ENCODE measurements at places on chromosomes 12 and 14.

DNA sequence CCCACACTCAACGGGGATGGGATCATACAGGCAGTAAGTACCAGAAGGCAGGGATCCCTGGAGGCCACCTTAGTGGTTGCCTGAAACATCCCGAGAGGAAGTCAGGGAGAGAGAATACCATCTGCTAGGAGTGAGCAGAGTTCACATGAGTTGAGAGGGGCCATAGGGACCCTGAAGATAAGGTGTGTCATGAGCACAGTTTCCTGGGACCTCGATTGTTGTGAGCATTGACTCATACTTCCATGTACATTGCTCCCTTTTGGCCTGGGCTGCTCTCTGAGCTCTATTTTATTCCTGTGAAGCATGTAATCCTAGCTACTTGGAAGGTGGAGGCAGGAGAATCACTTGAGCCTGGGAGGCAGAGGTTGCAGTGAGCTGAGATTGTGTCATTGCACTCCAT is 120.5 kb downstream of the TBC1D30 start:
- no peak for DNase-seq

GRCh38 chr12:123075646-123076171 is 75.2 kb downstream of the PITPNM2 start:
- no peak for DNase-seq

GRCh38 chr12:72270961-72271360 is 1.2 kb upstream of the TRHDE start:
- no peak for DNase-seq

DNA sequence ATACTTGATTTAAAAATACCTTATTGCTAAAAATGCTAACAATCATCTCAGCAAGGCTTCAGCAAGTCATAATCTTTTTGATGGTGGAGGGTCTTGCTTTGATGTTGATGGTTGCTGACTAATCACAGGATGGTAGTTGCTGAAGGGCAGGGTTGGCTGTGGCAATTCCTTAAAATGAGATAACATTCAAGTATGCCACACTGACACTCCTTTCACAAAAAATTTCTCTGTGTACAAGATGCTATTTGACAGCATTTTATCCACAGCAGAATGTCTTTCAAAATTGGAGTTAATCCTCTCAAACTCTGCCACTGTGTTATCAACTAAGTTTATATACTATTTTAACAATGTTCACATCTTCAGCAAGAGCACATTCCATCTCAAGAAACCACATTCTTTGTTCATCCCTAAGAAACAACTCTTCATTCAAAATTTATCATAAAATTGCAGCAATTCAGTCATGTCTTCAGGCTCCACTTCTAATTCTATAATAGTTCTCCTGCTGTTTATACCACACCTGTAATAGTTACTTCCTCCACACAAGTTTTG is 16.1 kb downstream of the SCAF11 start:
- DNase-seq, result no peak

GRCh38 chr12:29662734-29663323 is 120.9 kb downstream of the TMTC1 start:
- no peak for DNase-seq

- no peak for DNase-seq
These were observed 4.2 kb upstream of the SLC8A3 start for GRCh38 chr14:70192915-70193314.

DNA sequence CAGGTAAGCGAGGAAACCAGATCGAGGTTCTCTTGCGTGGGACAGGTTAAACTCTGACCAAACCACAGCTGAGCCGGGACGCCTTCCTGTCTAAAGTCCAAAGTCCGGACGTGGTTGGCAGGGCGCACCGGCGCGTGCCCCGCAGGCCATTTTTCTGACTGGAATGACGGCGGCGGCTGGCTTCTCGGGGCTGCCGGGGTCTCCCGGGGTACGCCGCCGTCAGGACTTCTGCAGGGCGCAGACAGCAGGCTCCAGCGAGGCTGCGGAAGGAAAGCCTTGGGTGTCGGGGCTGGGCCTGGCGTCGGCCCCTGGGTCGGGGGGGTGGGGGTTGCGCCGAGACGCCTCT is 32.8 kb downstream of the MIA2 start:
- DNase-seq, result no peak

DNA sequence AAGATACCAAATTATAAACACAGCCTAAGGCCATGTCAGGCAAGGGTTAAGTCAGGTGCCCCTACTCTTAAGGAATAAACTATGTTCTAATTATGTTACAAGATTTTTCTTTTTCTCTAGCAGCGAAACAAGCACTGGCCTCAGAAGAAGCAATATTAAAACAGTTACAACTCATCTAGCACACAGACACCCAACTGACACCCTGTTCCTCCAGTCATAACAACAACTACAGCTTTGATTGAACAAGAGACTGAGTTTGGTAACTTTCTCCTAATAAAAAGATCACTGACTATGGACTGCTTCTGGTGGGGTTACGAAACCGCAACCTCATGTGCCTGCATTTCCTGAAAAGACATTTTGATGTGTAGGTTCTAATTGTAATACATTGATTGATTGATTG is 3.3 kb upstream of the DAO start:
- no peak for DNase-seq

DNA sequence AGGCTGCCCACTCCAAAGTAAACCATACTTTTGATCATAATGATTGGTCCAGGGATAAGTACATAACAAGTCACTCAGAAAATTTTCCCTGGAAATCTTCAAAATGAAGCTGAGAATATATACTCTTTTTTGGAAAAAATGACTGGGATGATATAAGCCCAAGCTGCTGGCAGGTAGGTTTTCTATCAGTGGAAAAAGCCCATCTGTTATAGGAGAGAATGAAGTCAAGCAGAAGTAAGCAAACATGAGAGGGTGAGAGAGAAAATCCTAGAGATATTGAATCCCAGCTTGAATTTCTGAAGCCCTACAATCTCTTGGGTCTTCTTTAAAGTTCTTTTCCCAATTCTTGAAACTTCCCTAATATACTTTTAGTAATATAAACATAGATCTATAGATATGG is 37.3 kb upstream of the ZDHHC17 start:
- DNase-seq, result no peak

DNA sequence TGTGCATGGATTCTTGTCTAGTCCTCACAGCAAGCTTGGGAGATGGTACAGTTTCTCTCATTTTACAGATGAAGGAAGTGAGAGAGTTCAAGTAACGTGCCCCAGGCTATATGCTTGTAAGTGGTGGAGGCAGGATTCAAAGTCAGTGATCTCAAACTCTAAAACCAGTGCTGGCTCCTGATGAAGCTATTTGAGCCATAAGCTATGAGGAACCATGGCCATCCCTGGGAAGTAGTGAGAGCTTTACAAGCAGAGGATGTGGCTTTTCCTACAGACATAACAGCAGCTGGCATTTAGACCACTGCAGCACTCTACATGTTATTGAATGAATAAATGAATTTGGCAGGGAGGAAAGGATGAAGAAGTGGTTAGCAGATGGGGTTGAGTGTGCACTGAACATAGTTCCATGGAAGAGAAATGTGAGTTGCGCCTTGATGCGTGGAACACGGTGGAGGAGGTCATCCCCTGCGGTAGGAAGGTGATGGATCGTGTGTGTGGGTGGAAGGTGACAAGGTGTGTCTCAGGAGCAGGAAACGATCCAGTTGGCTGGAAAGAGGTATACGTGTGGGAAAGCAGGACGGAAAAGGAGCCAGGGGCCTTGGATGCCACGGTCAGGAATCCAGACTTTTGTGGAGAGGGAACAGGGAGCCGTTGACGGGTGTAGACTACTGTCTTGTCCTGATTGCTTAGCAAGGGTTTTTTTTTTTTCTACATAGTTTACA is 65.2 kb downstream of the RFX4 start:
- DNase-seq, result no peak

- DNase-seq, result no peak
These were observed 64.5 kb downstream of the SPTB start for GRCh38 chr14:64815257-64815656.

DNA sequence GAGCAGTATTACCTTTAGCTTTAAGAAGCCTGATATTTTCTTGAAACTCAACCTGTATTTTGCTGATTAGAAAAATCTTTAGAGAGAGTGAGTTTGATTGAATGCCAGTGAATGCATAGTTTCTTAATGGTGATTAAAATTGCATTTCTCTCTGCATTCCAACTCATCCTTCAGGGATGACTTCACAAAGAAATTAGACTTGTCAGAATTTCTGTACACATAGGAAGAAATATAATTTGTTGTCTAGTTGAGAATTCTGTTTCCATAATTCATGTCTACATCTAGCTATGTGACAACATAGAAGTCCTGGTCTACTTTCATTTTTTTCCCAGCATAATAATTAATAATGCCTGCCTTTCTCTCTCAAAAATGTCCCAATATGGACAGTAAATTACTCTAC is 136.6 kb downstream of the OTOGL start:
- DNase-seq, result no peak

Measured in suppressor macrophage treated with lipopolysaccharide for 1 hour (primary cell).